ENCODE measurements at places on chromosomes 16 and 17.

DNA sequence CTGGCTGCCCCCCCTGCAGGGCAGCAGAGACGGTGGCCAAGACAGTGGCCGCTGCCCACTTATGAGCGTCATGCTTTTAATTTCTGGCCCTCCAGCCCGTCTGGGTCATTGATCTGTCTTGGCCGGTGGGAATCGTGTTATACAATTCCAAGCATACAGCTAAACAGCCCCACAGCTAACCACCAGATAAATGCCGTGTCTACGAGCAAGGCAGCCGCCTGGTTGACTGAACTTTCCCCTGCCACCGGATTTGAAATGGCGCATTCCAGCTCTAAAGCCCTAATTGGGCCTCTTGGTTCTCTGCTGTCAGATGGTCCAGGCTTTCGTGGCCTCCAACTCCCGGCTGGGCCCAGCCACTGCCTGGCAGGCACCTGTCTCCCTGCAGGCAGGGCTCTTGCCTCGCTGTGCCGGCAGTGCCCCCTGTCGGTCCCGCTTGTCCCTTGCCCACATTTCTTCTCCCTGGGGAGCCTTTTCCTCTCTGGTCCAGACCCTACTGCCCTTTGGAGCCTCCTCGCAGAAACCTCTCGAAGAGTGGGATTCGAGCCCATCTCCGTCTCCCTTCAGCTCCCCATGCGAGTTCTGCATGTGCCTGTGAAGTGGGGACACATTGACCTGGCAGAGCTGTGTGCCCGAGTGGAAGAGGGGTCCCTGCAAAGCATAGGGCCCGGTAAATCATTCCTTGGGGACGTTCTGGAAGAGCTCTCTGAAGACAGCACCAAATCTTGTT, 1.8 kb upstream of the RBFOX3 start:
- no peak for DNase-seq

- peak; percentile 86 for DNase-seq
Observed at GRCh38 chr16:31476303-31477219, 4.6 kb downstream of the TGFB1I1 start.

- no peak for DNase-seq
Observed at GRCh38 chr16:50247906-50248608, 18.3 kb upstream of the ADCY7 start.

GRCh38 chr16:47043970-47044684, 70.7 kb upstream of the DNAJA2 start:
- peak; percentile 54 for DNase-seq

- DNase-seq: no peak
Observed at GRCh38 chr17:37708008-37708615, 36.7 kb downstream of the HNF1B start.

DNA sequence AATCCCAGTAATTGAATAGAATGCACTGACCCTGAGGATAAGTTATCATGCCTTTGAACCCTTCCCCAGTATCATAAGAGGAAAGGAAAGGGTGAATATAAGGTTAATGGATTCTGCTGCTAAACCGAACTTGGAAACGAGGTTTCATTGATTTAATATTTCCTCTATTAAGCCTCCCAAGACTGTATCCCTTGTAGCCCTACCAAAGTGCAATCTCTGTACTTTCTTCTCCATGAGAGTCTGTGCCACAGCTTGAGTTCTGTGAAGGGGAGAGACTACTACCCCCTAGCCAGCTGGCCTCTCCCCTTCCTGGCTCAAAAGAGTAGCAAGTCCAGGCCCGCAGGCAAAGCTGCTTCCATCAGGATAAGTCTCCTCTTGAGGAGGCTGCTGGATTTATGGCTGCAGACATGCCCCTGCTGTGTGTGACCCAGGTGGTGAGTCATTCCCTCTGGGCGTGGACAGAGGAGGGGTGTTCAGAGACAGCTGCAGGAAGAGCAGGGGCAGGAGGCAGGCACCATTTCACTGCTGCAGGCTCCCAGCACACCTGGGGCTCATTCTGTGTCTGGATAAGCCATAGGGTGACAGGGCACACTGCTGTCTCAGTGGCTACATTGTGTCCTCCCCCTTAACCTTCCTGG, 58.4 kb downstream of the TOM1L2 start:
- DNase-seq: peak; percentile 68

DNA sequence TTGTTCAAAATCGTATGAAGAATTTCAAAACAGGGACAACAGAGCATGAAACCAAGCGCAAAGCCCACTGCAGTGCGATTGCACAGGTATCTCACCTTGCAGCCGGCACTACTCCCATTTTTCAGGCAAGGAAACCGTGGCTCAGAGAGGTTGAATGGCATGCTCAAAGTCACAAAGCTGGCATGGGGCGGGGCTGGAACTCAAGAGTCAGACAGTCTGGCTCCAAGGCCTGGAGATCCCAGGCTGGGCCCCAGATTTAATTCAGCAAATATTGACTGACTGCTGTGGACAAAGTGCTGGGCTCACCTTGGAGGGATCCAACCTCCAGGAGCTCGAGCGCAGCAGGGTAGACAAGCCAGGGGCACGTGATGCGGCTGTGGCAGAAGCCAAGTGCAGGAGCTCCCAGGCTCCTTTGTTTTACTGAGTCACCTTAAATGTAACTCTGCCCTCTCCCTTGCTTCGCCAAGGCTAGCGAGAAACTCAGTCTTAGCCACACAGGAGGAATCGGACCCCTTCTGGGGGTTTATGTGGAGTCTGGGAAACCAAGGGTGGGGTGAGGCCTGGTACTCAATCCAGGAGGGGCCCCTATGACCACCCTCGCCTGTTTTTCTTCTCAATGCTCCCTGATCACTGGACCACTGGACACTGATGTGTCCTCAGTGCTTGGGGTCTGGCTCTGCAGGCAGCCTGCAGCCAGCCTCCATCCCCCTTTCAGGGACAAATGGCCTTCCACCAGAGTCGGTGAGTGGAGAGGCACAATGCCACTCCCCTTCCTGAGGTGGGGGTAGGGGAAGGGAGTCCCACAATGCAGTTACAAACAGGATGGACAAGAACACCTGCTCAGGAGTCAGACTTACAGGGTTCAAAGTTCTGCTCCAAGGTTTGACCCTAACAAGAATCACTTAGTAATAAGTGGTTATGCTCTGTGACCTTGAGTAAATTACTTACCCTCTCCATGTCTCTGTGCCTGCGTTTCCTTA, 3.9 kb upstream of the SPATA20 start:
- DNase-seq: no peak

- no peak for DNase-seq
Observed at GRCh38 chr17:72008236-72008876, 112.5 kb upstream of the SOX9 start.

- DNase-seq: no peak
Observed at GRCh38 chr17:10549096-10549842, at the start of gene MYH2. Gene MYH2 (minus strand): TSS chr17:10549658. CDS start chr17:10547920, 1,738 bp downstream.

DNA sequence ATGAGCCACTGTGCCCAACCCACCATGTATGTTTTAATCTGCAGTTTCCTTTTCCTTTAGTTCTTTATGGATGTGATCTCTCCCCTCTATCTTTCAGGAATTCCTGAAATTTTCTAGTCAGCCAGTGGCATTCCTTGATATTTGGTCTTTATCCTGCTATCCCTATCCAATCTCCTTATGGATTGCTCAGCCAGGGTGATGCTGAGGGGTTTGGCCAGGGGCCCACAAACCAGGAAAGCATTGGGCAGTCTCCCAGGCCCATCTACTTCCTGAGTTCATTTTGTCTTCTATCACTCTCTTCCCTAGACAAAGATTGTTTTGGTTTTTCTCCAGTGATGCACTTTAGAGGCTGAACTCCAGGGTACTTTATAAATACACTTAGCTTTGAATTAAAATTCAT, 115.9 kb downstream of the KATNIP start:
- no peak for DNase-seq

DNA sequence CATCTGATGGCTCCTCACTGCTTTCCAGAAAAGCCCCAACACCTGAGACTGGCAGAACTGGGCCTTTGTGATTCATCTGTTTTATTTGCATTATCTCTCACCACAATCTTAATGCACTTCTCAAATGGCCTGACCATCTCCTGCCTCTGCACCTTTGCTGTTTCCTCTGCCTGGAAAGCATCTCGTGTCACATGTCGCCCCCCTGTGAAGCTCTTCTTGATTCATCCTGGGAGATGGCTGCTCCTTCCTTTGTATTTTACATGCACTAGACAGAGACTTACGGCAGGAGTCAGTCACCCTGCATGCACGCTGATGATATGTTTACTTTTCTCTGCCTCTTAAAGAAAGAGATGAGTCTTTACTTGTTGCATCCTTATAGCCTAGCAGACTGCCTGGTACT, 30.0 kb downstream of the HNF1B start:
- DNase-seq: no peak

DNA sequence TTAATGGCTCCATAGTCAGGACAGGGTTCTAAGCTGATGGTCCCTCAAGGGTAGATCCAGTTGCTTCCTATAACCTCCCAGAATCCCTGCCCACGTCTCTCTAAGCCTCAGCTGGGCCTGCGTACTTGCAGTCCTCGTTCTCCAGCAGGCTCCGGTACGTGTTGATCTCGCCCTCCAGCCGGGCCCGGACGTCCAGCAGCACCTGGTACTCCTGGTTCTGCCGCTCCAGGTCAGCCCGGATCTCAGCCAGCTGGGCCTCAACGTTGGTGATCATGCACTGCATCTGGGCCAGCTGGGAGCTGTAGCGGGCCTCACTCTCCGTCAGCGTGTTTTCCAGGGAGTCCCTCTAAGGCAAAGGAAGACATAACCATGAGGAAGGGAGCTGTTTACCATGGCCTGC, 4.5 kb downstream of the KRT32 start:
- DNase-seq: no peak

- no peak for DNase-seq
Observed at GRCh38 chr17:81298325-81298990, 3.4 kb upstream of the SLC38A10 start.

DNA sequence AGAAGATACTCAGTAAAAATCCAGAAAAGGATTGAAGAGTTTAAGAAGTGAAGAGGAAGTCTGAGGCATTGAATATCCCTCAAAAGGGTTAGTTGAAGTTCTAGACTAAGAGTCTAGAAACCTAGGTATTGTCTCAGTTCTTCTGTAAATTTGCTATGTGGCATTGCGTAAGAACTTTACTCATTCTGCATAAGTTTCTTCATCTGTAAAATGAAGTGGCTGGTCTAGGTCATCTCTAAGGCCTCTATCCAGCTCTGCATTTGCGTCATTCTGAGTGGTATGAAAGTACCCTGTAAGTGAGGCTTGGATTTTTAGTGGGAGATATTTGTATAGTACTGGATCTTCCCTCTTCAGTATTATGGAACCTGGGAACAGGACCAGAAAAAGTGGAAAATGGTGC, 130.2 kb downstream of the MYO1D start:
- no peak for DNase-seq

- no peak for DNase-seq
Observed at GRCh38 chr17:39719563-39720355, 10.6 kb downstream of the MIEN1 start.

DNA sequence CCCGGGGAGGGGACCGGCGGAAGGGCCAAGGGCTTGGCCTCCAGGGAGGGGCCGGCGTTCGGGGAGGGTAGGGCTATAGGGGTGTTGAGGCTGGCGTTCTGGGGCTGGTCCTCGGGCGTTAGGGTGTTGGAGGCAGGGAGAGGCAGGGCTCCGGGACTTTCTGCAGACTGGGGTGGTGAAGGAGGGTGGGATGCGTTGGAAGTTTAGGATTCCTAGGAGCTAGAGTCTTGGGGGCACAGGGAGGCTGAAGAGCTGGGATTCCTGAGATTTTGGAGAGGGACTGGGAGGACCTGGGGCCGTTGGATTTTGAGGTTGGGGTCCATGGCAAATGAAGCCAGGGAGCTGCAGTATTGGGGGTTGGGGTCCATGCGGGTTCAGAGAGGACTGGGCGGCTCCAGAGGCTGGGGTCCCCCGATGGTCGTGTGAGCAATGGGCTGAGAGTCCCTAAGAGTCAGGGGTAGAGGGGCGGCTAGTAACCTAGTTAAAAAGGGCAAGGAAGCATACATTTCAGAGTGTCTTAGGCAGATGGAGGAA, 740 bp downstream of the NFATC2IP start:
- DNase-seq: no peak

- no peak for DNase-seq
Observed at GRCh38 chr16:10171221-10171620, 11.0 kb downstream of the GRIN2A start.

DNA sequence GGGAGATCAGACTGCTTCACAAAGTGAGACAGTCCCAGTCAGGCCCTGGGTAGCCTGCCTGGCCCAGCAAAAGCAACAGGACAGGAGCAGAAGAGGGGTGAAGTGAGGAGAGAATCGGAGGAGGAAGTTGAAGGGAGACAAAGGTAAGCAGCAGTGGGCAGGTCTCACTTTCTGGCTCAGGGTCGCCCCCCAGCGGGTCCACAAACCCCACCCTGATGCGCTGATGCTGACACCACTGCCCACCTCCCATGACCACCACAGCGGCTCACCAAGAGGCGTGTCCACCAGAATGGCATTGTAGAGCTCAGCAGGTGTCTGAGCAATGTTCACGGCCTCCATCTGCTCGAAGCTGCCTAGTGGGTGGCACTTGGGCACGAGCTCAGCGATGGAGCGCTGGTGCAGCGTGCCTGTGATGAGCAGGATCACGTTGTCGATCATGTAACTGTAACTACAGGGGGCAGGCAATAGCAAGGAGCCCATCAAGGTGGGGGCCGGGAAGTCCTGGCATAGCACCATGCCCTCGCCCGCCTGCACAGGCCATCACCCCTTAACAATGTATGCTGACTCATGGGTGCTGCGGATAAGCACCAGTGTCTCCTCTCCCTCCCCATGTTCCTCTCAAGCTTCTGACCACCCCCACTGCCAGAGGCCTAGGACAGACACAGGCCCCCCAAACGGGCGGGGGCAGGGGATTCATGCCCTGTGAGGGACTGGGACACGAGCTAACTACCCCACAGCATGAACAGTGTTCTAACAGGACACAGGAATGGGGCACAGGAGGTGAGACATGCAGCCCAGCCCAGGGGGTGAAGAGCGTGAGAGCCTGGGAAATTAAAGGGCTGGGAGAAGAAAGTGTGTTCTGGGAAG, 13.6 kb downstream of the HSD11B2 start:
- no peak for DNase-seq

DNA sequence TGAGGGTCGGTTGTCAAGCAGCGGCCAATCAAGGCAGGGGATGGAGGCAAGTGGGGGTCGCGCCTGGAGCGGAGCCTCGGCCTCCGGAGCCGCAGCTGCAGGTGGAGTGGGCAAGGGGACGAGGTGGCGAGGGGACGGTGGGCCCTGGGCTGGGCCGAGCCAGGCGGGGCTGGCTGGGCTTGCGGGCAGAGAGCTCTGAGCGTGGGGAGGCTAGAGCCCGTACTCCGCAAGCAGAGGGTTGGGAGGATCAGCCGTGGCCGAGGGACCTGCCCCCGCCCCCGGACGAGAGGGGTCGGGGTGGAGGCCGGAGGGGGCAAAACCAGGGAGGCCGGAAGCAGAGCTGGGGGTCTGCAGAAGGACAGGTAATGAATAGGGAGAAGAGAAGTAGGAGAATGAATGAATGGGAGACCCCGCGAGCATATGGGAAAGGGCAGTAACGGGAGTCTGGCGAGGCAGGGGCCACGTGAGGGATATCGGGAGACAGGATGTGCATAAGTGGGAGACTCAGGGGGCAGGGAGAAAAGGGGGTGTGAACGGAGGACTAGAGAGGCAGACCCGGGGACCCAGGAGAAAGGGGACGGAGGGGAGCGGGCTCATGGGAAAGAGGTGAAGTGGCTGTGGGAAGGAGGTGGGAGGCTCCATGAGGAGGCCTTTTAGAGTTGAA, at the start of gene KATNB1:
Gene KATNB1 (plus strand): TSS at position 16 of the 664 bp plus-strand sequence. CDS start 1,474 bp downstream, outside the sequence.
- DNase-seq: no peak

GRCh38 chr17:71740866-71741265, 380.0 kb upstream of the SOX9 start:
- DNase-seq: no peak
